ENCODE measurements at places on chromosomes 16 and 17. TPM values are rescaled to one million over a fixed set of nuclear protein-coding genes. Genes with fewer than 3 reads are reported as not detected.

The ROGDI gene
- total RNA-seq = 350 TPM

The MYH4 gene
- total RNA-seq = not detected

The MAF gene
- total RNA-seq = 16.5 TPM

The CPHXL2 gene
- total RNA-seq = not detected

The ALDOA gene
- total RNA-seq = 698 TPM

The TPSG1 gene
- not detected for total RNA-seq

The ITGAX gene
- not detected for total RNA-seq

The C17orf78 gene
- not detected for total RNA-seq

The CNGB1 gene
- 18.0 TPM for total RNA-seq

- DNase-seq = no peak
Measured at GRCh38 chr17:70564006-70564620, 394.8 kb downstream of the KCNJ2 start.

DNA sequence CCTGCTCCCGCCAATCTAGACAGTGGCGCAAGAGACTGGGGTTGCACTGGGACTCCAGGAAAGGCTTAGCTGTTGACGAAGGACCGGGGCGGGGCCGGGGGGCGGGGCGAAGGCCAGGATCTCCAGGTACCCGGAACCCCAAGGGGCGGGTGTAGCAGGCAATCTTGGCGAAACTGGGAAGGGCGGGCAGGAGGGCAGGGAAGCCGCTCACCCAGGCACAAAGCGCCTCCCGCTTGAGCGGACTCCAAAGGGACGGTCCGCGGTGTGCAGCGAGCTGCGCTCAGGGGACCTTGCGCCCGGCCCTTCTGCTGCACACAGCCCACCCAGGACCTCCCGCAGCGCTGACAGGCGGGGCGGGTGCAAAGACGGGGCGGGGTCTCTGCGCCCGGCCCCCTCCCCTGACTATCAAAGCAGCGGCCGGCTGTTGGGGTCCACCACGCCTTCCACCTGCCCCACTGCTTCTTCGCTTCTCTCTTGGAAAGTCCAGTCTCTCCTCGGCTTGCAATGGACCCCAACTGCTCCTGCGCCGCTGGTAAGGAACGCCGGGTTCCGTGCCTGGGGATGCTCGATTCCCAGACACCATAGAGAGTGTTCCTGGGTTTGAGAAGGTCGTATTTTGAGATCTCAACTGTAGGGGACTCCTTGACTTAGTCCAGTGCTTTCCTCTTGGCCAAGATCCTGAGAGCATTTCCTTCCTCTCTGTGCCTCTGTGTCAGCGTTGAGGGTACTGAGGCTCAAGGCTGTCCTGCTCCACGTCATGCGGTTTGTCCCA lies at the start of gene MT1F:
MT1F (plus strand) TSS at position 405 of the 772 bp plus-strand sequence; CDS start at position 505, 100 bp downstream.
- DNase-seq = peak; percentile 95

DNA sequence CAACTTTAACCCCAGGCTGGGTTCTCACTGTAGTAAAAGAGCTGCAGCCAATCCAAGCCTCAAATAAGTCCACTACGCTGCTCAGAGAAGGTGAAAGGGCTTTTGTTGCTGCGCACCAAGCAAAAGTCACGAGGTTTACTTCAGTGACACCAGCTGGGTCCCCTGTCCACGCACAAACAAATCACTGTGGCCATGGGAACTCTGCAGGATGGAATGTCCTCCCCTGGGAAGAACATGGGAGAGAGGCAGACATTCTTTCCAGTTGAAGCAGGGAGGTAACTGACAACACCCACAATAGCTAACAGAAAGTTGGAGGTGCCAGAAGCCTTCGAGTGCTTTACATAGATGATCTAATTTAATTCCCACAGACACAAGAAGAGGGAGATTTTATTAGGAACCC lies 181.9 kb downstream of the PMP22 start:
- no peak for DNase-seq

GRCh38 chr17:55254375-55254774 lies 10.4 kb upstream of the HLF start:
- no peak for DNase-seq

DNA sequence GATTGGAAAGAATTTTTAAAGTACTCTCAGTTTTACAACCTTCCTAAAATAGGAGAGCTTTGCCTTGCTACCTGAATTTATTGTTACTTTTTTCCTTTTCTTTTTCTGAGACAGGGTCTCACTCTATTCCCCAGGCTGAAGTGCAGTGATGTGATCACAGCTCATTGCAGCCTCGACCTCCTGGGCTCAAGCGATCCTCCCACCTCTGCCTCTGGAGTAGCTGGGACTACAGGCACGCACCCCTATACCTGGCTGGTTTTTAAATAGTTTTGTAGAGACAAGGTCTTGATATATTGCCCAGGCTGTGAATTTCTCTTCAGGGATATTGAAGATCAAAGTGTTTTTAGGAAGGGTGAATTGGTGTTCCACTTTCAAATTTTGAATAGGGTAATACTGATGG lies 3.8 kb downstream of the MPV17L start:
- no peak for DNase-seq

- no peak for DNase-seq
Measured at GRCh38 chr16:23216658-23217246, 34.2 kb downstream of the SCNN1G start.

DNA sequence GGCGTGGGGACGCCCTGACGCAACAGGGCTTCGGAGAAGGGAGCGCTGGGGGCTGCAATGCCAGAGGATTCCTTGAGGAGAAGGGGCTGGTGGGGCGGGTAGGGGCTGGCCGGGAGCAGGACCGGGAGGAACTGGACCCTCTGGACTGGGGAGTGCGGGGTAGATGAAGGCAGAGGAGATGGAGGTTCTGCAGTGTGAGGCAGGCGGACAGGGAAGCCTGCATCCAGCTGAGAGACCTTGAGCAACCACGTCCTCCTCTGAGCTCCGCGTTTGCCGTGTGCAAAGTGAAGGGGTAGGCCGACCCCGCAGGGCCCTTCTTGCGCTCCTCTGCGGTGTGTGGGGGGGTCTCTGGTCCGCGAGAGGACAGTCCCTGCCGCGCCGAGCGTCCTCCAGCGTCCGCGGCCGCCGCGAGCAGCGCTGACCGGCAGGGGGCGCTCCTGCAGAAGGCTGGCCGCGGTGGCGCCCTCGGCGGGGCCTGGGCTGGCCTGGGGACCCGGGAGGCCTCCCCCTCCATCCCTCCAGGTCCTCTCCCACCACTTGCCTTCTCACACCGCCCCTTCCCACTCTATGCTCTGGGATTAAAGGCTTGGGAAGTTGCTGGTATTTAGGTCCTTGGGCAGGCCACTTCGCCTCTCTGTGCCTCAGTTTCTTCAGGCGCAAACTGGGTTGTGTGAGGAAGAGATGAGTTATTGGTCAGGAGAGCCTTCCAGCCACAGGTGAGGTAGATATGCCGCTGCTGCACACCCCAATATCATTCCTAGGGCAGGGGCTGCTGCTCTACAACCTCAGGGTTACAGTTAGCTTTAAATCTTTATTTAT lies 9.6 kb upstream of the WNT9B start:
- no peak for DNase-seq

DNA sequence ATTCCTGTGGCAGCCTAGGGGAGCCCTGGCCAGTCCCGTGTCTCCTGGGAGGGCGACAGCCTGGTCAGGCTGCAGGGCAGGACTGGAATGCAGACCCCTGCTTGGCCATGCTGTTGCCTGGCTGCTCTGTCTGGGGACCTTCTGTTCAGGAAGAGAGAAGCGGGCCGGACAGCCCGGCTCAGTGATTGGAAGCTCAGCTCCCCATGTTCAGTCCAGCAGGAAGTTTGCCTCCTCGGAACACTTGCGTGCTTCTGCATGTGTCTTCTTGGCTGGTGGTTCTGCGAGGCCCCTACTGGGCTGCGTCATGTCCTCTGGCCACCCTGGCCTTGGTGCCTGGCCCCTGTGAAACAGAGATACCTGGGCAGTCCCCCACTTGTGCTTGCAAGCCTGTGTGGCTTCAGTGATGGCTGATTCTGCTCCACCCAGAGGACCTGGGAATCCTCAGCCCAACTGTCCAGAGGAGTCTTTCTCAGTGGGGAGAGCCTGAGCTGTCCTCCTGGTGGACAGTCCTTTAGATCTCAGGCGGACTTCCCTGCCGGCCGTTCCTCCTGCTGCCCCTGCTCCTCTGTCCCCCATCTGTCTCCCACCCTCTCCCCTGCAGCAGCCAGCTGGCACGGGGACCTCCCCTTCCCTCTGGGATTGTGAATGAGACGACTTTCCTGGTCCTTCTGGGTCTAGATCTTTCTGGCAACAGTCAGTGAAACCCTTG lies 279.5 kb downstream of the SEC14L1 start:
- DNase-seq = no peak

GRCh38 chr17:58338841-58339754 lies 10.5 kb upstream of the TSPOAP1 start:
- peak; percentile 69 for DNase-seq

DNA sequence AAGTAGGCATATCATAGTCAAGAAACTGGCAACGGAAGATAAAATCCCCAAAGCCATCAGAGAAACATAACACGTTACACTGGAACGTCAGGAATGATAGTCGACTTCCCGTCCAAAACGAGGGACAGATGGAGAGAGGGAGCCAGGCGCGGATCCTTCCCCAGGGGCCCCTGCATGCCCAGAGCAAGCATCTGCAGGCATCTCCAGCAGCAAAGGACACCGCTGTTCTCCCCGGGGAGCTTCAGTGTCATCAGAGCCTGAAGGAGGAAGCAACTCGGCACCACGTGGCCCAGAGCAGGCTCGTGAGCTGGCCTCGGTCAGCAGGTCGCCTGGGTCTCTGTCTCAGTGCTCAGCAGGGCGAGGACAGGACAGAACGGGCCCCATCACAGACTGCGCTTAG lies 50.1 kb downstream of the LMF1 start:
- DNase-seq = peak; percentile 51

DNA sequence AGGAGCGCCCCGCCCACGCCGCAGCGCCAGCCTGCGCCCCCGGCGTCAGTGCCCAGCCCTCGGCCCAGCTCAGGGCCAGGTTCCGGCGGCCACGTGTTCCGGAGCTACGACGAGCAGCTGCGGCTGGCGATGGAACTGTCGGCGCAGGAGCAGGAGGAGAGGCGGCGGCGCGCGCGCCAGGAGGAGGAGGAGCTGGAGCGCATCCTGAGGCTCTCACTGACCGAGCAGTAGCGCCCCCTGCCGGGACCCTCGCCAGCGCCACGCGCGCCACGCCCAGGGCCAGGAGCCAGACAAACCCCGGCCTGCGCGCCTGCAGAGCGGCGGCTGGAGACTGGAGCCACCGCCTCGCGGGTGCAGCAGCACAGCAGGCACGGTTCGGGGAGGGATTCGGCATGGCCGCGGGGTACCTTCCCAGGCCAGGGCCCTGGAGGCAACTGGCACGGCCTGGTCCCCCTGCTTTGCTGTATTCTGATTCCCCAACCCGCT lies 9.3 kb downstream of the CORO6 start:
- peak; percentile 93 for DNase-seq

GRCh38 chr17:65662196-65662595 lies 100.7 kb upstream of the AXIN2 start:
- DNase-seq = no peak

GRCh38 chr16:58832386-58832895 lies 98.3 kb upstream of the GOT2 start:
- DNase-seq = no peak

GRCh38 chr16:73420244-73420643 lies 372.3 kb upstream of the ZFHX3 start:
- no peak for DNase-seq

DNA sequence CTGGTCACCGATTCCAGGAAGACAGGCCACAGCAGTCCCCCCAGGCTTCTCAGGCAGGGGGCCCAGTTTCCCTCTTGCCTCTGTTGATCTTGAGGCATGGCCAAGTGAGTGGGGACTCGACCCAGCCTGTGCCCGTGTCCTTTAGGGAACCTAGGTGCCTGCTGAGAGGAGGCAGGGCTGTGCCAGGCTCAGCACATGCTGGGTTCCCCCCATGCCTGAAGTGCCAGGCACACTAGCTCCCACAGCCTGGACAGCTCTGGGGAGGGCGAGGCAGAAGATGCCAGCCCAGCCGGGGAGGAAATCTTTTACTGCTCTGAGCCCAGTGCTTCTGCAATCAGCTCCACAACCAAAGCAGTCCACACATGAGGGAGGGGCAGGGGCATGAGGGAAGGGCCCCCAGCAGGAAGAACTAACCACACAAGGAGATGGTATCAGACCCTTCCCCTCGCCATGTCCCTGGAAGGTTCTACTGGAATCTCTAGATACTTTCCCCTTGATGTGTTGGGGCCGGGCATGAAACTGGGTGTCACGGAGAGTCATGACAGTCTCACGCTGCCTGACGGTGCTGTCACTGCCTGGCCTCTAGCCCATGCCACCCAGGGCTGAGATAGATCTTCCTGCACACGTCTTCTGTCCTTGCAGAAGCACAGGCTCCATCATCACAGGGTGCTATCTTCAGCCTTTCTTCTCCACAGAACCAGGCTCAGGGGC lies 25.5 kb downstream of the MYO18A start:
- DNase-seq = peak; percentile 36

- no peak for DNase-seq
Measured at GRCh38 chr17:57679906-57680695, 65.0 kb downstream of the CCDC182 start.

DNA sequence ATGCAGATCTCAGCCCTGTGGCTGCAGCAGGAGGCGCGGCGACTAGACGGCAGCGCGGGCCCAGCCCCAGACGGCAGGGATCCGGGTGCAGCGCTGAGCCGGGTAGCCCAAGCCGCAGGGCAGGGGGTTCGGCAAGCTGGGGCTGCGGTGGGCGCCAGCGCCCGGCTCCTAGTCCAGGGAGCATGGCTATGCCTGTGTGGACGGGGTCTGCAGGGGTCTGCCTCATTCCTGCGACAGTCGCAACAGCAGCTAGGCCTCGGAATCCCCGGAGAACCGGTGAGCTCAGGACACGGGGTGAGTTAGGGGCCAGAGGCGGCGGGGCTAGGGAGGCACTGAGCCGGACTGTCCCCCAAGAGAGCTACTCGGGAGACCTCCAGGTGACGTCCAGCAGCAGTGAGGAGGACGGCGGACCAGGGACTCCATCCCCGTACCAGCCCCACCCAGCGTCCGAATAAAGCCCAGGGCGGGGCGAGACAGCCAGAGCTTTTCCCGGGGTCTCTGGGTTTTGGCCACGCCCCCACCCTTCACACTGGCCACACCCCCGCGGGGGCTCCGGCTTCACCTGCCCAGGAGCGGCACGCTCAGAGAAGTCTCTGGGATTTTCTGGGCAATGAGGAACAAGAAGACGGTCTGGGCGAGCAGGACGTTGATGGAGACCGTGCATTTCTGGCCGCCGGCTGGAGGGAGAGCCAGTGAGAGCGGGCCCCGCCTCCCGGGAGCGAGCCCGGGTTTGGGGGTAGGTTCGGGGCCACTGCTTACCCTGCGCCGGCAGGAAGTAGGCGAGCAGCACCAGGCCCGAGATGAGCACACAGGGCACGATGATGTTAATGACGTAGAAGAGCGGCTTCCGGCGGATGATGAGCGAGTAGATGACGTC lies 1.1 kb downstream of the C17orf107 start:
- DNase-seq = peak; percentile 51

- peak; percentile 21 for DNase-seq
Measured at GRCh38 chr17:66228887-66229782, at the start of gene APOH. TSS of gene APOH (minus strand) at chr17:66229415. CDS start at chr17:66229379, 36 bp downstream.

- peak; percentile 74 for DNase-seq
Measured at GRCh38 chr17:79005063-79005861, 4.3 kb downstream of the CANT1 start.

GRCh38 chr17:77422104-77422747 lies 281.5 kb downstream of the SEC14L1 start:
- DNase-seq = no peak

- no peak for DNase-seq
Measured at GRCh38 chr16:57341062-57341440, 17.5 kb upstream of the CCL22 start.

GRCh38 chr16:17629936-17630335 lies 159.2 kb upstream of the XYLT1 start:
- DNase-seq = no peak

GRCh38 chr17:72189768-72190593 lies 69.2 kb downstream of the SOX9 start:
- DNase-seq = no peak

All from stomach (tissue), 19 donors.